ENCODE measurements at places on chromosomes 5 and 9.

DNA sequence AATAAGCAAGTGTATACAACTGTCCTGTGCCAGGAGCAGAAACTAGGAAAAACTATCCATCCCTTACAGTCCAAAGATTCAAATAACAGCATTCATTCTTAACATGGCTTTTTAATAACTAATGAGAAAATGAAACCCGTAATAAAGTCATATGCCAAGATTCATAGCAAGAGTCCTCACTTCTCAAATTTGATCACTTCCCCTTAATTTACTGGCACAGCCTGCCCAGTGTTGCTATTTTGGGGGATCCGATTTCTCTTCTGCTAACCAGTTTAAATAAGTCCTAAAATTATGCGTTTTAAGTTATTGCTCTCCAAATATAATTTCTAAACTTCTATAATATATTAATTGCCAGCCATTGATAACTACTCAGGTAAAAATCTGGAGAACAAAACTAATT lies 177.0 kb upstream of the PTGER4 start:
- DNase-seq = no peak

- no peak for DNase-seq
These were observed 134.8 kb downstream of the UGCG start for GRCh38 chr9:112031400-112031799.

GRCh38 chr5:164184158-164184557 lies 678.7 kb downstream of the MAT2B start:
- DNase-seq = no peak

DNA sequence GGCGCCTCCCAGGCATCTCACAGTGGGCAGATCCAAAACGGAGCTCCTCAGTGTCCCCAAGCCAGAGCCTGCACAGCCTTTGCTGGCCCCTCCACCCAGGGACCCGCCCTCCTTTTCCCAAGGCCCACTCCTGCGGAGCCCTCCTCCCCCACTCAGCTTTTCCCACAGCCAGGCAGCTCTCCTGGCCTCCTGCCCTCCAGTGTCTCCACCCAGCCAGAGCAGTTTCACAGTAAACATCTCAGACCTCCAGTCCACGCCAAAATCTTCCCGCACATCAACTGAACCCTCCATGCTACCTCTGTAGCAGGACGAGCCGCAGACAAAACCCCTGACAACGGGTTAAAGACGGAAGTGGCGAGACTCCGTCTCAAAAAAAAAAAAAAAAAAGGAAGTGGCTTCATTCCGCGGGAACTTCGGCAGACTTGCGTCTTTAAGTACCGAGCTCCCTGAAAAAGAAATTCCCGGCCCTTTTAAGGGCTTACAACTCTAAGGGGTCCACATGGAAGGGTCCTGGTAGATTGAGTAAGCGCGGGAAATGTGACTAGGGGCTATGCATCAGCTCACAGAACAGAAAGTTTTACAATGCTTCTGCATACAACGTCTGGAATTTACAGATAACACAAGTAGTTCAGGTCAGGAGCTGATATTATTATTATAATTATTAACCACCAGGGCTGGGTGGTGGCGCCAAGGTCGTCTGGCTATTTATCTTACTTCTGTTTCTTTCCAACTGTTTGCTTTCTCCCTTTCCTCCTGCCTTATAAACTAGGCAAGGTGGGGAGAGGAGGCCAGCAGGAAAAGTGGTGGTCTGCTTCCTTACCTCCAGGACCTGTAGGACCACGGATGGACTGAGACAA lies 11.4 kb upstream of the GRIN1 start:
- DNase-seq = no peak

DNA sequence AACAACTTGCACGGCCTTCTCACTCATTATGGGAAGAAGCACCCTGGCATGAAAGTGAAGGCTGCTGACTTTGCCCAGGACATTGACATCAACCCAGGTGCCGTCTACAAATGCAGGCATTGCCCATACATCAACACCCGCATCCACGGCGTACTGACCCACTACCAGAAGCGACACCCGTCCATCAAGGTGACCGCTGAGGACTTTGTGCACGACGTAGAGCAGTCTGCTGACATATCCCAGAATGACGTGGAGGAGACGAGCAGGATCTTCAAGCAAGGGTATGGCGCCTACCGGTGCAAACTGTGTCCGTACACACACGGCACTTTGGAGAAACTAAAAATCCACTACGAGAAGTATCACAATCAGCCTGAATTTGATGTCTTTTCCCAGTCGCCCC lies 65.4 kb downstream of the ZNF462 start:
- no peak for DNase-seq

- DNase-seq = no peak
These were observed 126.4 kb upstream of the CCNG1 start for GRCh38 chr5:163310997-163311396.

- no peak for DNase-seq
These were observed 106.5 kb upstream of the MSX2 start for GRCh38 chr5:174617910-174618309.

- no peak for DNase-seq
These were observed 123.7 kb downstream of the NFIB start for GRCh38 chr9:14190240-14190639.

GRCh38 chr9:129084087-129084486 lies 3.2 kb downstream of the DOLPP1 start:
- DNase-seq = no peak

- DNase-seq = no peak
These were observed 152.5 kb downstream of the MACROH2A1 start for GRCh38 chr5:135246605-135246922.

DNA sequence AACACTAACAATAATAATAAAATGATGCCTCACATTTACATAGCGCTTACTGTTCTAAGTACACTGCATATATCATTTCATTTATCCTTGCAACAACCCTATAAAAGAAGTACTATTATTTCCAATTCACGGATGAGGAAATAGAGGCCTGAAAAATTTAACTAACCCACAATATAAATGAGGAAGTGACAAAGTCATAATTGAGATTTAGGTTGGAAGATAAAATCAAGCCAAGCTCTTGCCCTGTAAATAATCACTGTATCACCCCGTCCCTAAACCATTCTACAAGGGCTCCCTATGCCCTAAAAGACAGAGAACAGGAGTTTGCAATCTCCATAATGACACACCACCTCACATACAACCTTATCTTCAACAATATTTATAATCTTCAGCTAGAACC lies 49.6 kb downstream of the STRBP start:
- DNase-seq = no peak

GRCh38 chr9:138104251-138105122 lies 226.9 kb downstream of the CACNA1B start:
- no peak for DNase-seq

GRCh38 chr5:126763371-126763770 lies 13.6 kb upstream of the LMNB1 start:
- no peak for DNase-seq

DNA sequence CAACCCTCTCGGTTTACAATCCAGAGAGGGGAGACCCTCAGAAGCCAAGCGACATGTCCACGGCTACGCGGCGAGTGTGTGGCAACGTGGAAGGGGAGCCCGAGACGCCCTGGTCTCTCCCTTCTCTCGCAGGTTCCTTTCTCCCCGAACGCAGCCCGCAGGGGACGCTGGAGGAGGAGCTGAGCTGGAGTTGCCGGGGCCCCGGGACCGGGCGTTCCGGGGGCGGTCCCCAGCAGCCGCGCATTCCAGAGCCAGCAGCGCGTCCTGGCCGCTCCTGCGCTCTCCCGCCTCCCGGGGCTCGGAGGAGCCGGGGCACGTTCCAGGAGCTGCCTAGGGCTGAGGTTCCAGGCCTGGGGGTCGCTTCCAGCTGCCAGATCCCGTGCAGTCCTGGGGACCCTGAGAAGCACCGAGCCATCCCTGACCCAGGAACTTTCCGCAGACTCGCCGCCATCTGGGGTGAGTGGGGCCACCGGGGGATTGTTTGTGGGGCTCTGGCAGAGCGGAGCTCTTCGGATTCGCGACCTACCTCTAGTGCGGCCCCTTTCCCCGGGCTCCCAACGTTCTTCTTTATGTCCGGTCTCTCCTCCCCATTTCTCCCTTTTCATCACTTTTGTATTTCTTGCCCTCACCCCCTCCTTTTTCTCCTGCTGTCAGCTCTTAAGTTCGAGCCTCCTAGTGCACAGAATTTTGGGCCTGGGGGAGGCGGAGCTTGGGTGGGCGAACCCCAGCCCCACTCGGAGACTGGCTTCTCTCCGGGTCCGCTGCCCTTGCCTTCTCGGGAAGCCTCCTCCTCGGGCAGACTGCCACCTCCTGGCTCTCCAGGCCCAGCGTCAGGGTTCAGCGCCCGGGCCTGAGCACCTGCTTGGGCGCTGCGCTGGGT lies at the start of gene SMIM3:
Gene SMIM3 (plus strand): TSS at position 241 of the 880 bp plus-strand sequence. CDS start 16,684 bp downstream, outside the sequence.
- DNase-seq = no peak

GRCh38 chr5:122844136-122844909 lies 1.1 kb upstream of the SNX24 start:
- DNase-seq = no peak

DNA sequence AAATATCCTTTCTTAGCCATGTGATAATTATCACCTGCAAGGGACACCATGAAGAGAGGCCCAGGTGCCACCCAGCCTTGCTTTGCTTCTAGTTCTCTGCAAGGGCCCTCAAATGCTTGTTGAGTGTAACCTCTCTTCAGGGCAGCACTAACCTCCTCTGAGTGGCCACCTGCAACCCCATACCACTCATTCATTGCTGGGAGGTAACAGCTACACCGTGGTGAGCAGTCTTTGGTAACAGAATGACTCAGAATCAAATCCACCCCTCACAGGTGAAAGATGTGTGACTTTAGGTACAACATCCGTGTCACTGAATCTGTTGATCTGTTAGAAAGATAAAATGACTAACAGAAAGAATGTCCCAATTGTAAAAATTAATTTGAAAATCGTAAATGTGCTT lies 365.1 kb upstream of the TRPC7 start:
- no peak for DNase-seq

GRCh38 chr9:76271755-76272154 lies 122.5 kb downstream of the RFK start:
- no peak for DNase-seq

DNA sequence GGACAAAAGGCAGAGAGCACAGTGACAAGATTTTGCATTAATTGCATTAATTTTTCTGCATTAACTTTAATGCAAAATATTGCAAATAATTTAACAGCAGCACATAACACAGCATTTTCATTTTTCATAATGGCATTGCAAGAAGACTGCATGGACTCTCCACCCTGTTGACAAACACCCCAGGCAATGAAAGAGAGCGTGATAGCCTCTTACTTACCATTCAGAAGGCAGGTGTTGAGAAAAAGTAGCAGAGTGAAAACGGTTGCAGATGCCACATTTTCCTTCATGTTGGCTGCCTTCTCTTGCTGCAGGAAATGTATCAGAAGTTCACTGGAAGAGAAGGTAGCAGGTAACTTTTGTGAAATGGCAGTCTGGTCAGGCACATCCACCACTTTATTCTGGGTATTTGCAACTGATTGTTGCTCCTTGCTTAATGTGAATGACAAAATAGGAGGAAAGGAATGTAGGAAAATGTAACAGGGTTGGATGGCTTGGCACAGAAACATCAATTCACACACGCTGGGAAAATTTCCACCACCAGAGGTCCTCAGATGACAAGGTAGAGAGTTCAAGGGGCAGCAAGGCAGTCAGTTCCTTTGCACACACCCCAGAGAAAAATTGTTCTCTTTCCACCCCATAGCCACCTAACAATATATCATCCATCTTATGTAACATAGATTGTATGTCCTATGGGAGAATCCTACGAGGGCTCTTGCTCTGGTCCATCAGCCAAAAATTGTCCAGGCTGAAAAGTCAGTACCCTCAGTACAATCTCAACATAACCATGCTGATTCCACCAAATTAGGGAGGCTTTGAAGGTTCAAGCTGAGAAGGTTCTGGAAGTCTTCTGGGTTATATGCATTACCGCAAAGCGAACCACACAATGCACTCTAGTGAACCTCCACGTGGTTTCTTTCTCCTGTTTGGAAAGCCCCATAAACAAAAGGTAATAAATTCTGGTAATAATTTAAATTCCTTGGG lies 41.9 kb upstream of the AGXT2 start:
- peak; percentile 24 for DNase-seq

DNA sequence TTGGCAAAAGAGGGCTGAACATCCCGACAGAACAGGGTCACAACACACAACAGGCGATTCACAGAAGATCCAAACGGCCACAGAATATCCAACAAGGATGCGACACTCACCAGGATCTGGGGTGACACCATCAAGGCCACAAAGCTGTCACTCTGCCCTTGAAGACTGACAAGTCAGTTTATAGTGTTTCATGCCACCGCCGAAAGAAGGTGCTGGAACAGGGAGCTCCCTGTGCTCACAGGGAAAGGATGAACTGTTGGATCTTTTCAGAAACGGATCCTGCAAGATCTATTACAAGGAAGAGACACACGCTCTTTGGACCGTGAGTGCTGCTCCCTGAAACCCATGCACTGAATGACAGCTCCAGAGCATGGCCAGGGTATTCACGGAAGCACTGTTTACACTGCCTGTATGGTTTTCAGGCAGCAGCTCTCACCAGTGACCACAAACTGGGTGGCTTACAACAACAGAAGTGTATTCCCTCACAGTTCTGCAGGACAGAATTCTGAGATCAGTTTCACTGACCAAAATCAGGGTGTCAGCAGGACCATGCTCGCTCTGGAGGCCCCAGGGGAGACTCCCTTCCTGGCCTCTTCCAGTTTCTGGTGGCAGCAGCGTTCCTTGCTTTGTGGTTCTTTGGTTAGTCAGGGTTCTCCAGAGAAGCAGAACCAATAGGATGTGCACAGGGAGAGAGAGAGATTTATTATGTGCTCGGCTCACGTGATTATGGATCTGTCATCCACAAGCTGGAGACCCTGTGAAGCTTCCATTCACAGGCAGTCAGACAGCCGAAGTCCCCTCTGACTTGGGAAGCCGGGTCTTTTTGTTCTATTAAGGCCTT lies 52.8 kb downstream of the SEMA4D start:
- DNase-seq = no peak

DNA sequence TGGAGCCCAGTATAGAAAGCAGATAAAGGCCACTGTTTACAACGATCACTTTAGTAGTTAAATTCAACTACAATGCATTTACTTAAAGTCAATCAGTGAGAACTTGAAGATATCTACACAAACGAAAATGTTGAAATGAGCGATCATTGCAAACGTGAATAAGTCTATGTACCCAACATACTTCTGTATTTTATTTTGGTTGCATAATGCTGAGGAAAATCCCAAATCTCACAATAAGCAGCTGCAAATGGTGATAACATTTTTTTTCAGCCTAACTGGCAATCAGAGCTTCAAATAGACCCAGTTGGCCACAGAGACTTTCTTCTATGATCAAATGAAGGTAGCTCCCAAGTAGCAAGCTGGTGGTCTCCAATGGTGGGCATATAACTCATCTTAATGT lies 32.1 kb downstream of the PDGFRB start:
- DNase-seq = no peak

GRCh38 chr5:62328772-62329491 lies 22.9 kb downstream of the KIF2A start:
- no peak for DNase-seq

DNA sequence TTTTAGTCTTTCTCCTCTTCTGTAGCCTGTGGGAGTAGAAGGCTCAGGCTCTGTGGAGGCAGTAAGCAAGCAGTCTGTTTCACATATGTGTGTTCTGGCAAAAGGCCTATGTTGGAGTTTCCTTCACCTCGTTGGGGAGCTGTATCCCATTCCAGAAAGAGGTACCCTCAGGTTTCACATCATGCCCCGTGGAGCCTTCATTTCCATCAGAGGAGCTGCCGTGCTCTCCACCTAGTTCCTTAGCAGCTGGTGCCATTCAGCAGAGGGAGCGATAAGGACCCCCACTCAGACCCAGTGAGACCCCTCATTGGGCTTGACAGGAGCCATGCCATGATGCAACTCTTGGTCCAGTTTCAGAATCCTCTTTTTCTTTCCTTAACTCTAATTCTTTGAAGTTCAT lies 50.6 kb upstream of the ANGPTL2 start:
- no peak for DNase-seq
